ENCODE measurements at places on chromosomes 11 and 22.
A peak's percentile ranks its signal among the peaks of the same experiment; 100 is the strongest.

DNA sequence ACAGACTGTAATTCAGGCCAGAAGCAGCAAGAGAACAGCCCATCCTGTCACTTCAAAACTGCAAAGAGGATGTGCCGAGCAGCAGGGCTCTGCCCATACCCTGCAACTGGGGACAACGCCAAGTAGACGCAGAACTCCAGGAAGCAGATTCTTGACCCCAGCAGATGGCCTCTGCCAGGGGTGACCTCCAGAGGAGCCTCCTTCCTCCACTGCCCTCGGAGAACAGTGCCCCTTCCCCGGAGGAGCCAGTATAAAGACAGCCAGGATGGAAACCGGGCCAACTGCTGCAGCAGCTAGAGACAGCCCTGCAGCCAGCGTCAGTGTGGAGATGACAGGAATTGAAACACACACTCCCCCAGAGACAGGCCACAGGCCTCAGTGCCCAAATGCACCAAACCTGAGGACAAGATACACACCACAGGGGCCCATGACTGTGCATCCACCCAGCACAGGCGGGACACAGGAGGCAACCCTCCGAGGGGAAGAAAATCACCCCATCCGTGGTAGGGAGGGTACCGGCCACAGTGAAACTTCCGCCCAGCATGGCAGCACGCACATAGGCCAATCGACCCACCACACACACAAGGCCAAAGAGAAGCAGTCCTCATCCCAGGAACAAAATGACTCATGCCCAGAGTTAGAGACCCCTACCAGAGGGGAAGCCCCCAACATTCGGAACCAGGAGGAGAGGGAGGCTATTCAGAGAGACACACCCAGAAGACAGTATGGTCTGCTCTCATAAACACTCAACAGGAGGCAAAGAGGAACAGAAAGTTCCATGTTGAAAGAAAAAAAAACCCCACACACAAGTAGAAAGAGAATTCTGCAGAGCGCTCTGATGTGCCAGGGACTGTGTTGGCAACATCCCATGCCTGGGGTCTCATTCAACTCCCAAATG lies 5.6 kb downstream of the AHNAK start:
- DNase-seq, result no peak

DNA sequence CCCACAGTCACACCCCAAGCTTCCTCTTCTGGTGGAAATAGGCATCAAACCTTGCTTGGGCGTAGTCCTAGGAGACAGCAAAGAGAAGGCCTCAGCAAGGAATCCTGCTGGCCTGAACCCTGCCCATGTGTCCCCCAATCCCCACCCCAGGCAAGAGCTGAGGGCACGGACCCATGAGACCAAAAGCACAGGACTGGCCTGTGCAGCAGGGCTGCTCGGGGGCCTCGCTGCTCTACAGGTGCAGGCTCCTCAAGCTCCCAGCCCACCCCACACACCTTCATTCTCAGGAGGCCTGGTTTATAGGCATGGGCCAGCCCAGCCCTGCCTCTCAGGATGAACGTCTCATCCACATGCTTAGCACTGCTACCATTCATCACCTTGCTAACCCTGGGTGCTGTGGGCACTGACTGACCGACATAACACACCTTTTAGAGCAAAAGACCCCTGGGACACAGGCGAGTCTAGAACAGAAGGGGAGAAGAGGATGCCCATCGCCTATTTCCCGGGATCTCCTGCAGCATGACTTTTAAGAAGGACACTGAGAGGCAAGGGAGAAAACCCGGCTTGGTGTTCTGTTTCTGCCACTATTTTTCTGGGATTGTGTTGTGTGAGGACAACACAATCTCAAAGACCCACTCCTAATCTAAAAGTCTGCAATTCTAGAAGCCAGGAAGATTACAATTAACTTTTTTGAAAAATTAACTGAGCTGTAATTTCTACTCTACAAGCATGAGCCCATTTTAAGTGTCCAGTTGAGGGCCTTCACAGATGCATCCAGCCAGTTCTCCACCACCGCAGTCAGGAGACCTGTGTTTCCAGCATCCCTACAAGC lies 15.4 kb downstream of the TCIRG1 start:
- DNase-seq, result no peak

- no peak for DNase-seq
Observed at GRCh38 chr11:102064316-102064715, 17.1 kb downstream of the CFAP300 start.

- no peak for DNase-seq
Observed at GRCh38 chr11:22317656-22318055, 20.5 kb upstream of the SLC17A6 start.

GRCh38 chr22:21736084-21736642 lies 569 bp upstream of the YPEL1 start:
- DNase-seq, result no peak

DNA sequence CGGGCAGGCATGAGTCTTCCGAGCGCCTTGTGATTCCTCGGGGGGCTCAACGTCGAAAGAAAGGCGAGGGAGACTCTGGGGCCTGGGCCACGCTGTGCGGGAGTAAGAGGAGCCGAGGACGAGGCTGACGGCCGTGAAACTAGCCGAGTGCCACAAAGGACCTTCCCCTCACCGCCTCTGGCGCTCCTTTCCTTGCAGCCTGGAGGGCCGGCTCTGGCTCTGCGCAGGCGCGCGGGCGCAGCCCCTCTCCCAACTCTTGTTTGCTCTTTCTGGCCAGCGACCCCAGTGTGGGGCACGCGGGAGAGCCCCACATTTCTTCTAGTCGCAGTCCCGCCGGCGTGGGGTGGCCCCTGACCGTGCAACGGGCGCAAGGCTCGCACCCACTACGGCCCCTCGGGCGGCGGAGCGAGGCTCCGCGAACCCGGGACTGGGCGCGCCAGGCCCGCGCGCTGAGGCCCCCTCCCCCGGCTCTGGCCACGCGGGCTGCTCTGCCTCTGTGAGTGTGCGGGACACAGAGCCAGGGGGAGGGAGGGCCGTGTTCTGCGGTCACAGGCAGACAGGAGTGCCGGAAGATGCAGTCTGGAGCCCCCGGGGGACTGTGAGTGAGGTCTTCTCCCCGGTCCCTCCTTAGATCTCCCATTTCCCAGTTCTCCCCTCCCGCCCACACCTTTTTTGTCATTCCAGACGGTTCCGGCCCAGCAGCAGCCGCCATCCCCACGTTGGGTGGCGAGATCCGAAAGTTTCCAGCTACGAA lies 1.0 kb upstream of the TOB2 start:
- DNase-seq, result peak; percentile 73

DNA sequence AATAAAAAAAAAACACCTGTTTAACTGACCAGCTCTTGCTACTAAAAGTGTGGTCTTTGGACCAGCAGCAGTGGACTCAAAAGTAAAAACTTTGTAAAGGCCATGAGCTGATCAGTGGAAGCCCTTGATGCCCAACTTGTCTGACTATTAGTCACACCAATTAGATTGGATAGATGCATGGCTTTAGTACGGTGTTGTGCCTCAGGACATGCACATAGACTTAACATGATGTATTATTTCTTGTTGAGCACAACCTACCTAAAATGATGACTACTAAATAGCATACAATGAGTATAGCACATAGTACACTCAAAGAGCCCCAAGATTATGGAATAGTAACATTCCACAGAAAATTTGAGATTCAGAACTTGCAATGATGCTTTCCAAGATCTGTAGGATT lies 95.1 kb upstream of the FIBIN start:
- DNase-seq, result no peak

GRCh38 chr22:29187831-29188230 lies 17.9 kb upstream of the EMID1 start:
- DNase-seq, result no peak

- no peak for DNase-seq
Observed at GRCh38 chr11:63017306-63017974, 1.8 kb upstream of the SLC22A8 start.

DNA sequence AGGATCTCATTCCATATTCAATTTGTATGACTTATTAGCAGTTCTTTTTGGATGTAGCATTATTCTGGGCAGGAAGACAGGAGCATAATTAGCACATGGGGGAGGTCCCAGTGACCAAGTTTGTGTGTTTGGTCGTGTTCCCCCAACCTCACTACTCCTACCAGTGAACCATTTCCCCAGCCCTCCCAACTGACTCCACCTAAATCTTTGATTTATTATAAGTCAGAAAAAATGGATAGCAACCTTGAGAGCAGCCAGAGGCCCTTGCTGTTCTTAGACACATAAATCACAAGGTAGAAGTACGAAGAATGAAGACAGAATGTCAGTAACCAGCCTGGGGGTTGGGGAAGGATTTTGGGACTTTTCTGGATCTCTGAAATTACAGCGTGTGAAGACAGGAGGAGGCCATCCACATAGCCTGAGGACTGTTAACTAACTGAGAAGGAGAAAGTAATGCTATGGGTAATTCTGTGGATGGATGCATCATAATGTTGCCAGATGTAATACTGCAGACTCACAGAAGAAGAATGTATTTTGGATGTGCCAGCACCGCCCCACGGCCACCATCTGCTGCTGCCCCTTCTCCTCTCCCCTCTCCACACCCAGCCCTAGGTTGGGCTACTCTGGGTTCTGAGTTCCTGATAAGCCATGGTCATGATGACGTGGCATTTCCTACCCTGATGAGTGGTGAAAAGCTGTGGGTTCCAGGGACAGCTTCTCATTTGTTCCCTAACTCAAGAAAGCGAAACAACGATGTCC lies 124.3 kb upstream of the TTC12 start:
- no peak for DNase-seq

GRCh38 chr11:9962722-9963121 lies 298.8 kb downstream of the SWAP70 start:
- no peak for DNase-seq

DNA sequence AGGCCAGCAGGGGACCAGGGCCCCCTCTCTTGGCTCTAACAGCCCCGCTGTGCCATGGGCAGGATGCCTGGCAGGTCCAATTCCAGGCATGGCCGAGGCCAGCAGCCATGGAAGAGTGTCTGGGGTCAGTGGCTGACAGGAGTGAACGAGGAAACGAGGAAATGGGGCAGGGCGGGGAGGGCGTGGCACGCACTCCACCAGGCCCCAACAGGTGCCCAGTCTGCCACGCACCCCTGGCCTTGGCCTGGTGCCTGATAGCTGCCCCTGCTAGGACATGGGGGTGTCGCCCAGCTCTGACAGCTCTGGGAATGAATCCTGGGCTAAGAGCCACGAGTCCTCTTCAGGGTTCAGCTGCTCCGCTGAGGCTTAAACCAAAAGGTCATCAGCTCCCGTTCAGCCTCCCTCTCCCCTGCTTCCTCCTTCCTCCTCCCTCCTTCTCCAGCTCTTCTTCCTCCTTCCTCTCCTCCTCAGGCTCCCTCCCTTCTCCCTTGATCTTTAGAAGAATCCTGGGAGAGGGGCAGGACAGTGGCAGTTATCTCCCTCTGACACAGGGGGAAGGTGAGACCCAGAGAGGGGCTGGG lies 11.5 kb upstream of the TBC1D22A start:
- no peak for DNase-seq

- no peak for DNase-seq
Observed at GRCh38 chr11:64757549-64758329, 2.0 kb downstream of the PYGM start.

- no peak for DNase-seq
Observed at GRCh38 chr11:65766535-65766934, 14.2 kb downstream of the AP5B1 start.

DNA sequence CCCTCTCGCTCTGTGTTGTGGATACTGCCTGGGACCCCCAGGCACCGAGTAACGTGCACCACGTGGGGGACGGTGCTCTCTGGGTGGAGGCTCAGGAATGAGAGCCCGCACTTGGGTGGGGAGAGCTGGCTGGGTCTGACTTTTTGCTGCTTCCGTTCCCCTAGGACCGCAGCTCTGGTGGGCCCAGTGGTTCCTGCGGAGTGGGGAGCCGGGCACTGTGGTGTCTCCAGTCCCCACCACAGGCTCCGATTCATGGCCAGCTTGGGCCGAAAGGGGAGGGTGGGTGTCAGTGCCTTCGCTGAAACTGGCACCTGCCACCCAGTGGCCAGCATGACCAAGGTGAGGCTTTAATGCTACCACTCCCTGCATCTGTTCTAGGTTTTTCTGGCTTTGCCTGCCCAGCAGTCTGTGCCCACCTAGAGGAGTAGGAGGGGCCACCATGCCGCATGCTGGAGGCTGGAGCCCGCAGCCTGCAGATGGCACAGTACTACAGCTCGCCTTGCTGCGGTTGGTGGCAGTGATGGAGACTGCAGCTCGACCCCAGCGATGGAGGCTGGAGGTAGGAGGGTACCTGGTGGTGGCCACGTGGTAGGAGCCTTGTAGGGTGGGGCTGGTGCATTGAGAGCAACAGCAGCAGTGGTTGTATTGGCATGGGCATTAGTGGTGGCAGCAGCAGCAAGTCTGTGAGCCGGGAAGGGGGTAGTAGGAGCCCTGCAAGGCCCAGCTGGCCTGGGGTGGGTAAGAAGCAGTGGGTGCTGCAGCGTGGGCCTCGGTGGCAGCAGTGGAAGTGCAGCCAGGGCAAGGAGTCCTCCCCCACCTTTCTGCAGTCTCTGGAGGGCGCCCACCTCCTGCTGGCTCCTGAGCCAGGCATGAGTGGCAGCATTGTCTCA lies 118.8 kb upstream of the VPREB1 start:
- DNase-seq, result no peak

DNA sequence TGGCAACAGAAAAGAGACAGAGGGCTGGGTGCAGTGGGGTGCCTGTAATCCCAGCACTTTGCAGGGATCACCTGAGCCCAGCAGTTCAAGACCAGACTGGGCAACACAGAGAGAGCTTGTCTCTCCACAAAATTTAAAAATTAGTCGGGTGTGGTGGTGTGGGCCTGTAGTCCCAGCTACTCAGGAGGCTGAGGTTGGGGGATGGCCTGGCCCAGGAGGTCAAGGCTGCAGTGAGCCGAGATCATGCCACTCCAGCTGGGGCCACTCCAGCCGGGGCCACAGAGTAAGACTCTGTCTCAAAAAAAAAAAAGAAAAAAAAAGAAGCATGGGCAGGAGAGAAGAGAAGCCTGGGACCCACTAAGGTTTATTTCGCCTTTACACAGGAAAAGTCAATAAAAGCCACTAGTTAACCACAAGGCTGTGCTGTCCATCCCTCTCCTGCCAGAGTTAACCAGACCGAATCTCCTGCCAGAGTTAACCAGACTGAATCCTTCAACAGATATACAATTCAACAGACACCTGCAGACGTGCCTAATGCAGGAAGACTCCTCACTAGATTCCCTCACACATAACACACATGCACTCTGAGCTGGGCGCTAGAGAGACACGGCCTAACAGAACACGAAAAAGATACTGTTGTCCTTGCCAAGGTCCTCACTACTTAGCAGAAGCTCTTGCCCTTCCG lies 29.8 kb downstream of the MICAL3 start:
- DNase-seq, result no peak

DNA sequence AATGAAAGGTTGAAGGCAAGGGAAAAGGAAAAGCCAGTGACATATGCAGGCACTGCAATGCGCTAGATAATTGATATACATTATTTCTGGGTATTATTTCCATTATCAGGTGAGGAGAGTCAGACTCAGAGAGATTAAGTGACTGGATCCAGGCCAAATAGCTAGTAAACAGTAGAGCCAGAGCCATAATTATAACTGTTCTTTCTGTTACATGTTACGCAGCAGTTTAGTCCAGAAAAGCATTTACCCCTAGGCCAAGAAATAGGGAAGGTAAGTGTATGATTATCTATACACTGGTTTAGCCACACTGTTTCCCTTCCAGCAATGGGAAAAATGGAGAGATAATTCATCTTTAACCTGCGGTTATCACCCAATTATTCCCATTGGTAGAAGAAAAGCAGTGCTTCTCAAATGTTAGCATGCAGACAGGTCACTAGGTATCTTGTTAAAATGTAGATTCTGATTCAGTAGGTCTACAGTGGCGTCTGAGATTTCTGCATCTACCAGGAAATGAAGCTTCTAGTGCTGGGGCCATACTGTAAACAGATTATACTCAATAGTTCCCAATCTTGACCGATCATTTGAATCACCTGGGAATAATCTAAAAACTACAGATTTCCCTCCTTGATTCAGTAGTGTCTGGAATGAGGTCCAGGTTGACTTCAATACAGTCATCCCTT lies 69.4 kb downstream of the RBFOX2 start:
- no peak for DNase-seq

GRCh38 chr11:122803716-122804115 lies 34.6 kb upstream of the CRTAM start:
- no peak for DNase-seq
